ENCODE measurements at places on chromosomes 1 and 21. TPM values are rescaled to one million over a fixed set of nuclear protein-coding genes. Genes with fewer than 3 reads are reported as not detected.

- DNase-seq: no peak
Observed at GRCh38 chr1:210769473-210769872, 364.5 kb downstream of the KCNH1 start.

DNA sequence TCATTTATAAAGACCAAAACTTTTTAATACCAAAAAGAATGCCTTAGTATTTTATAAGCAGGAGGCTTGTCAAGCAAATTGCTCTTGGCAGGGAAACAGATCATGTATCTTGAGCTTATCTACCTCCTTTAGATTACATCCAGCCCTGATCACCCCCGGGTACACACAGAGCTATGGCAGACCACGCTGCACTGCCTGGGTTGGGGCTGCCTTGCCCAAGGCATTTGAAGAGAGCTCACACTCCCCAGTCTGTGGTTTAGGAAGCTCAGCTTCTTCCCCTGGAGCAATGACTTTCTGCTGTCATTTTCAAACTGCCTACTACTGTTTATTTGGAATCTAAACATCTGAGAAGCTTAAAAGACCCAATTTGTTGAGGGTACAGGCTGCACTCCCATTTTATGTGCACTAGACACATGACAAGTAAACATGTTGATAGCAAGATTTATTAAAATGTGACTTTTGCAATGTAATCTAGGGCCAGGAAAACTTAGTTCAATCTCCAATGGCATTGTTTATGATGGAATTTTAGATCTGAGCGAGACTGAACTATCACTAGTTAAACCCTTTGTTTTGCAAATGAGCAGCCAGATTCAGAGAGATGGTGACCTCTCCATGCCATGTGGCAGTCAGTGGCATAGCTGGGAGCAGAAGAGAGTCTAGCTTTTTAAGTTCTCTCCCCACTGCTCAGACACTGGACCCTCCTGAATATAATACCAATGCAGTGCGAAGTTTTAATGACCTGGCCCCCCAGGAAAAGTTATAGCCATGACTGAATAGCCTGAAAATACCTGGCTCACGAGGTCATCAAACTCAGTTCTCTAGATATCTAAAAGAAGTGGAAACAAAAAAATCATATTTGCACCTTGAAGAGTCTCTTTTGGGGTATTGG is 214.9 kb downstream of the HLX start:
- DNase-seq: no peak

DNA sequence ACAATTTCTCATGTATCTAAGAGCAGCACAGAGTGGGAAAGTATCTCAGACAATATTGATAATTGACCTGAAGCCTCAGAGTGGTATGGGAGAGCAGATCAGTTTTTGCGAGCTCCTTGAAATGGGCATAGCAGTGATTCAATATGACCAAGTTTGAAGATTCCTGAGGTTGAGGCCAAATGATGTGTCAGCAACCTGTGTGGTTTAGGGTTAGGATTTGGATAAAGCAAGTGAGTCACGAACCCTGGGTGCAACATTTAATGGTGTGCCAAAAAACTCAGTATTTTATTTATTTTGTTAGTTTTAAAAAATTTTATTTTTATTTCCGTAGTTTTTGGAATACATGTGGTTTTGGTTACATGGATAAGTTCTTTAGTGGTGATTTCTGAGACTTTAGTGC is 92.5 kb upstream of the C21orf91 start:
- no peak for DNase-seq

DNA sequence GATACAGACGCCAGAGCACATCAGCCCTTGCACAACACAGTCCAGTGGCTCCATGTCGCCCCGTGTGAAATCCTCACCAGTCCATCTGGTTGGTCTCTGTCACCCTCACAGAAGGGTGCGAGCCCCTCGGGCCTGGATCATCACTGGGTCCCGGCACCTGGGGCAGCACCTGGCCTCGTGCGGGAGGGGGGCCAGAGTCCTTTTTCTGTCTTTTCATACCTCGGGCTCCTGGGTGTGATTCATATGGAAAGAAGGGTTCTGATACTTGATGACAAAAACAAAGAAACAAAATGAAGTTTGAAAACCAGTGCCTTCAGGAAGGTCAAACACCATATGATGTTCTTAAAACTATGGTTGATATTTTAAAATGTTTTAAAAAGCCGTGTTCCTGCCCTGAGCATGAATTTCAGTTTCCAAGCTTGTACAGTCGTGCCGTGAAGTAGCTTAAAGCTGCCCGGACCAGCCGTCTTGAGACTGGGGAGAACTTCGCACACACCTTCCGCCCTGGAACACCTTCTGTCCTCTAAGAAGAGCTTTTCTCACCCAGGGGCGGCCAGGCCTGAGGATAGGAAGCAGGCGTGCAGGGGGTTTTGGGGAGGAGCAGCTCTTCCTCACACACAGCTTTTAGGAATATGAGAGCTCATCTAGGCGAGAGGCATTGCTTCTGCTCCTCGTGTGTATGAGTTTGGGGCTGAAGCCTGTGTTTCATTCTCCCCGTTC is 35.2 kb downstream of the SLC37A1 start:
- no peak for DNase-seq

DNA sequence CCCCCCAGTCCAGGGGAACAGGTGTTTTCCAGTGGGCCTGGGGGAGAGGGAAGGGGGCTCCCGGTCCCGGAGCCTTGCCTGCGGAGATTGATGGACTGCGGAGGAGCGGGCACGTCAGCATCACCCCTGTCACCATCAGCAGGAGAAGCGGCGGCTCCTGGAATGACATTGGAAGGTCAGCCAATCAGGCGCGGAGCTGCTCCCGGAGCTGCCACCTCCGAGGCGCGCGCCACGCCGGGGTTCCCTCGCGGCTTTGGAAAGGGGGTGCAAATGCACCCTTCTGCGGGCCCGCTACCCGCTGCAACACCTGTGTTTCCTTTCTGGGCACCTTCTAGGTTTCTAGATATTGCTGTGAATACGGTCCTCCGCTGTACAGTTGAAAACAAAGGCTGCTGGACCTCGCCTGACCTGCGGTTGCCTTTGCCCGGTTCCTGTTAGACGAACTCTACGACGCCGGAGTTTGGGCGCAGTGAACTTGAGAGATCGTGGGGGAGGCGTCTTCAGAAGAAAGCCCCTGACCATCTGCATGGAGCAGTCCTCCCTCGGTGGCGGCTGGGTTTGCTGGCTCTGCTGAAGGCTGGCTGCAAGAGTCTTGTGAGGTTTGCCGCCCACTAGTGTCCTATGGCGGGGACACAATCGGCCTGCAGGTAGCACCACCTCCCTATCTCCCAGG is 5.3 kb downstream of the DSCAM start:
- DNase-seq: no peak

DNA sequence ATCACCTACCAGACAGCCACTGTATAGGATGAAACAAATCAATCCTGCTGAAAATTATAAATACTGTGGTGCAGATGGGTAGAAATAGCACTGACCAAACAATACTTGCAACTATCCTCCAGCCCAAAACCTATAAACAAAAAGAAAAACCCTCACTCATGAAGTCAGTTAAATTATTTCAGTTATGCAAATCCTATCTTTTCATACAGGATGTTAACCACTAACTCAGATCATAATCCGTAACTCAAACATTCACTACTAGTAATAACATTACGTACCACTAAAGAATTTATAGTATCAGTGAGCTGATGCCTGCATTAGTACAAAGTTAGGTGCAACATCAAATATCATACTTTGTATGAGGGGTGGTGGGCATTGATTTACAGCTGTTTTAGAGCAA is 2.6 kb downstream of the NDC1 start:
- no peak for DNase-seq

GRCh38 chr21:42534421-42535378 is 21.0 kb downstream of the SLC37A1 start:
- DNase-seq: no peak

GRCh38 chr1:174894117-174894762 is 105.5 kb upstream of the CACYBP start:
- DNase-seq: no peak

DNA sequence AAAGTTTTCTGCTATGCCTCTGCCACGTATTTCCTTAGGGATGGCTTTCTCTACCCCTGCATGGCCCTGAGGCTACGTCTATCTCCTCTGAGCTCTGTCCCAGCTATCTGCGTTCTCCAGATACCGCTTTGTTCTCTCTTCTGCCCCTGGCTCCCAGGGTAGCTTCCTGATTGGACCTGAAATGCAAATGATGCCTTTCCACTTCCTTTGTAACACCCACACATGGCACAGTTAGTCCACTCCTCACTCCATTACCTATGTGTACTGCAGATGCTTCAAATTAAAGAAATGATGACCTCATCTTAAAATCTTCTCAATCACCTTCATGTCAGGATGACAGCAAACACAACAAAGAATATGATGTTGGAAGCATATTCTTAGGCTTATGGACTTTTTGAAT is 138.6 kb upstream of the POGK start:
- no peak for DNase-seq

- no peak for DNase-seq
Observed at GRCh38 chr1:204435381-204435831, 23.8 kb upstream of the PPP1R15B start.

Gene IL19
- not detected for total RNA-seq

Gene CRP
- not detected for total RNA-seq

Gene PPP1R12B
- 15.8 TPM for total RNA-seq

Gene RGS7
- total RNA-seq: not detected

Gene LDLRAD1
- not detected for total RNA-seq

Measured in activated T-helper 1 cell treated with anti-CD3 and anti-CD28 coated beads, Interleukin-12 subunit alpha, Interleukin-12 subunit beta, Interleukin-2, Interleukin-4 antibody, amounts not matched to agents 30 ng/mL and 10 ng/mL and 1 ng/mL, durations not matched to agents 14 hours and 24 hours and 36 hours (primary cell).